Ascending aorta (tissue), 2 donors: ENCODE measurements at places on chromosomes 12 and 14.

DNA sequence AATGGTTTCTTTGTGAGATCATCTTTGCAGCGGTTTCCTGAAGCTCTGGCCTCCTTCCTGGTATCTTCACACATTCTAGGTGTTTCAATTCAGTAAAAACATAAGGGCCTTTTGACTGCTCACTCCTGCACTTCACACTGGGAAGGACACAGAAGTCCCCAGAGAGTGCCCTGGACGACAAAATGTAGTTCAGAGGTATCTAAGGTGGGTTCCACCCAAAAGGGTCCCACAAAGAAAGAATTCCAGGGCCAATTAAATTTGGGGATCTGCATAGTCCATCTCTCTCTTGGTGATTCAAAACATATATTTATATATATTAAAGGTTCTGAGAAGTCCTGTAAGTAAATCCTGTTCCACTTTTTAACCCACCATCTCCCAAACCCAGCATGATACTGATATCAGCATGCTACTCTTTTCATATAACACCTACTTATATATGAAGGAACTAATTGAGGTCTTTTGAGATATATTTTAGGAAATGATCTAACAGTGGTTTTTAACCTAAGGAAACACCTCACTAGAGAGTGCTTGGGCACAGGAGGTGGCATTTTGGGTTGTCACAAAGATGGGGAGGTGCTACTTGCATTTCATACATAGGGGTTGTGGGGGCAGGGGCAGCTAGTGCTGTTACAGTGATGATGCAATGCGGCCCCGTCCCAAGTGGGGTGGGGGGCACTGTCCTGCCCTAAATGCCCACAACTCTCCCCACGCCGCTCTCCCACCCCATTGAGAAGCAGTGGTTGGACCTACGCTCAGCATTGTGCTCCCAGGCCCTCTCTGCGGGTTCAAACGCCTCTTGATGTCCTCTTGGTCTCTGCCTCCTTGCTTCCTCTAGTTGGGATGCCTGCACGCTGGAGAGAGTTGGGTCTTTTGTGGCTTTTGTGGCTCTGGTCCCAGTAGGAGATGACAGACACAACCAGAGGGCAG is 109.4 kb downstream of the ARF6 start:
- peaks cover 52% of the 10 kb centered on the region for H3K4me1 ChIP-seq
- H3K27ac ChIP-seq = peak overlapping the region; percentile 97
- no peak for DNase-seq
- peak overlapping the region; percentile 69 for H3K4me3 ChIP-seq

DNA sequence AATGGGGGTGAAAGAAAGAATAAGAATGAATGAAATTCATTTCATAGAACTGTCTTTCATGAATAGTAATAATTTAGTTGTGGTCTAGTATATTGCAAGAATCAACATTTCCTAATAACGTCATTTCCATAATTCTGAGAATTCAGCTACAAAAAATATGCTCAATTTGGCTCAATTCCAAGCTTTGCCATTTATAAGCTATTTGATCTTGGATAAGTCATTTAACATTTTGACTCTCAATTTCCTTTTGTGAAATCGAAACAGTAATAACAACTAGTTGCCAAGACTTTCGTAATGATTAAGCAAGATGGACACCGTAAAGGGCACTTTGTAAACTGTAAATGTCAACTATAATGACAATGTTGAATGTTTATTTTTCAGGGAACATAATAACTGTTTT is 18.1 kb downstream of the NOS1 start:
- H3K4me3 ChIP-seq = no peak overlapping the region
- H3K36me3 ChIP-seq = no peaks in the 10 kb centered on the region
- no peak overlapping the region for H3K27ac ChIP-seq
- no peaks in the 10 kb centered on the region for H3K27me3 ChIP-seq
- H3K4me1 ChIP-seq = no peaks in the 10 kb centered on the region

- H3K27me3 ChIP-seq = no peaks in the 10 kb centered on the region
- H3K36me3 ChIP-seq = no peaks in the 10 kb centered on the region
- H3K27ac ChIP-seq = no peak overlapping the region
- peaks cover 2% of the 10 kb centered on the region for H3K4me1 ChIP-seq
- H3K4me3 ChIP-seq = no peak overlapping the region
Observed at GRCh38 chr12:127079636-127080035, 1187.3 kb upstream of the TMEM132C start.

- peaks cover 20% of the 10 kb centered on the region for H3K27me3 ChIP-seq
- no peaks in the 10 kb centered on the region for H3K36me3 ChIP-seq
- peaks cover 8% of the 10 kb centered on the region for H3K4me1 ChIP-seq
- no peak for DNase-seq
- H3K4me3 ChIP-seq = no peak overlapping the region
Observed at GRCh38 chr12:120365675-120366340, 3.2 kb downstream of the MSI1 start.

DNA sequence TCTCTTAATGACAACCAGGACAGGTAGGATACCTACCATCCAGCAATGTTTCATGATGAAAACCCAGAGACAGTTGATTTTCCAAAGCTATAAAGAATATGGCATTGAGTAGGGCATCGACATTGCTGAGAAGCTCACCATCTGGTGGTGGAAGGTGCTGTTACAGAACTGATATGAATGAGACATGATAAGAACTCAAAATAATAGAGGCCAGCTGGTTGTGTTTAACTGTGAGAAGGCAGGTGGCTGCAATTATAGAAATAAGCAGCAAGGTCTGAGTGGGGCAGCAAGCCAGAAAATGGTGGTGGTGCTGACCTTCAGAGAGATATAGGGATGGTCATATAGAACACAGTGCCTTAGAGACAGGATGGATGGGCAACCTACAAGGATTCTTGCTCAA is 449.7 kb downstream of the BTG1 start:
- no peak overlapping the region for H3K4me3 ChIP-seq
- H3K27me3 ChIP-seq = no peaks in the 10 kb centered on the region
- H3K4me1 ChIP-seq = no peaks in the 10 kb centered on the region
- no peak for DNase-seq

GRCh38 chr14:104687601-104688504 is 1.6 kb upstream of the INF2 start:
- no peak overlapping the region for H3K4me3 ChIP-seq
- H3K4me1 ChIP-seq = peaks cover 37% of the 10 kb centered on the region
- H3K27ac ChIP-seq = peak overlapping the region; percentile 82
- DNase-seq = peak; percentile 85
- H3K27me3 ChIP-seq = no peaks in the 10 kb centered on the region
- H3K36me3 ChIP-seq = no peaks in the 10 kb centered on the region

- H3K4me1 ChIP-seq = peaks cover 10% of the 10 kb centered on the region
- no peak overlapping the region for H3K4me3 ChIP-seq
- H3K27ac ChIP-seq = no peak overlapping the region
- no peak for DNase-seq
- no peaks in the 10 kb centered on the region for H3K27me3 ChIP-seq
Observed at GRCh38 chr12:116453631-116454030, 105.5 kb upstream of the MAP1LC3B2 start.

GRCh38 chr12:42104087-42104486 is 40.6 kb downstream of the GXYLT1 start:
- H3K36me3 ChIP-seq = peaks cover 3% of the 10 kb centered on the region
- H3K27me3 ChIP-seq = no peaks in the 10 kb centered on the region
- no peak for DNase-seq
- no peaks in the 10 kb centered on the region for H3K4me1 ChIP-seq
- no peak overlapping the region for H3K27ac ChIP-seq

DNA sequence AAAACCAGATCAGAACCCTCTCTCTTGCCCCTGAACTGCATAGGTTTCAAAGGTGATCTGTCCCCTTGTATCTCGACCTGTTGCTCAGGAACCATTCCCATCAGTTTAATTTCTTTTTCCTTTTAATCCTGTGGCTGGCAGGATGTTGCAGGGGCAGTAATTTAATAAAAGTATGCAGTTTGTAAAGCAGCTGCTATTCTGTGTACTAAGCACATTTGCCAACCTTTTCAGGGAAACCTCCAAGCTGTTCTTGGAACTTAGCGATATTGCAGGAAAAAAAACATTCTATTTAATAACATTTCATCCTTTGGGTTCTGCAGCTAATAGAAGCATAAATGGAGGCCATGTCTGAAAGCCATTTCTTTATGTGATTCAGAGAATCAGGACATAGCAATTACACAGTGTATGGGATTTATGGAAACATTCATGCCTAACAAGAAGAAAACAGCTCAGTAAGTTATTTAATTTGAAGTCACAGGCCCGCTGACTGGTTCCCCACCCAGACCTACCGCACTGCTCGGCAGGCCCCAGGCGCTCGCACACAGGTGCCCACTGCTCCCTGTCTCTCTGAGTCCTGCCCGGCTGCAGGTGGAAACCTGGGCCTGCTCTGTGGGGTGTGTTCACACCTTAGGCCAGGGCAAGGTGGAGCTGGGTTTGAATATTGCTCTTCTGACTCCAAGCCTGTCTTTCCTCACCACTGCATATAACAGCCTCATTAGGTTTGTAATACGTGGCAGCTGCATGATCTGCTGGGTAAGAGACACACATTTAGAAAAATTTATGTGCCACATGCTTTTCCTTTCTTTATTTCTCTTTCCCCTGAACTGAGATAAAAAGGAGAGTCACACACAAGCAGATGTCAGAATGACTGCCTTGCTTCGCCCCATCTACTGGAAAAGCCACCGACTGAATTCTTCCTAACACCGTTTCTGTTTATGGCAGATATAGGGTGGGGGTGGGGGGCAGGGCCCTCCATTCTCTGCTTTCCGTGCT is 119.7 kb downstream of the SLC25A47 start:
- no peak overlapping the region for H3K27ac ChIP-seq
- H3K36me3 ChIP-seq = no peaks in the 10 kb centered on the region
- no peaks in the 10 kb centered on the region for H3K4me1 ChIP-seq
- no peak overlapping the region for H3K4me3 ChIP-seq
- no peak for DNase-seq
- H3K27me3 ChIP-seq = no peaks in the 10 kb centered on the region

GRCh38 chr12:79698966-79699365 is 8.2 kb upstream of the PAWR start:
- H3K27ac ChIP-seq = no peak overlapping the region
- DNase-seq = no peak
- no peaks in the 10 kb centered on the region for H3K27me3 ChIP-seq
- H3K4me1 ChIP-seq = no peaks in the 10 kb centered on the region
- no peak overlapping the region for H3K4me3 ChIP-seq
